ENCODE measurements at places on chromosomes 16 and 17.

GRCh38 chr16:56618138-56618537, 7.4 kb upstream of the MT1E start:
- DNase-seq = no peak

DNA sequence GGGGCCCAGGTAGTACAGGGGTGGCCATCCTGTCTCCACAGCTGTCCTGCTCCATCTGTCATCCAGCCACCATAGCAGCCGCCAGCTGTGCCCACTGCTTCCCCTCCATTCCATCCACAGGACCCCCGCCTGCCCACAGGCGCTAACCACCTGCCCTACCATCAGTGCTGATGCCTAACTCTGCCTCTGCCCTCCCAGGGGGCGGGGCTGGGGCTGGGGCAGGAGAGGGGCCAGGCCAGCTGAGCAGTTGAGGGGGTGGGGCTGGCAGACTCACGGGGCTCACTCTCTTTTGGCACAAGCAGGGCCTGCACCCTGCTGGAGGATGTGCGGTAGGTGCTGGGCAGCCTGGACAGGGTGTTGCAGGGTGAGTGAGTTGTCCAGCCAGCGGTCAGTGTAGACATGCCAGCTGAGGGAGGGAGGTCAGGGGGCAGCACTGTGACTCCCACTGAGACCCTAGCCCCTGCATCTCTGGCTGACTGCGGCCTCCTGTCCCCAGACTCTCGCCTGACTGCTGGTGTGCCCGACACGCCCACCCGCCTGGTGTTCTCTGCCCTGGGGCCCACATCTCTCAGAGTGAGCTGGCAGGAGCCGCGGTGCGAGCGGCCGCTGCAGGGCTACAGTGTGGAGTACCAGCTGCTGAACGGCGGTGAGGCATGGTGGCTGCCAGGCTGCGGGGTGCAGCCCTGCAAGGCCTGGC, 9.6 kb downstream of the GALK1 start:
- no peak for DNase-seq

- DNase-seq = peak; percentile 95
Observed at GRCh38 chr17:20063665-20064648, 54.8 kb downstream of the SPECC1 start.

DNA sequence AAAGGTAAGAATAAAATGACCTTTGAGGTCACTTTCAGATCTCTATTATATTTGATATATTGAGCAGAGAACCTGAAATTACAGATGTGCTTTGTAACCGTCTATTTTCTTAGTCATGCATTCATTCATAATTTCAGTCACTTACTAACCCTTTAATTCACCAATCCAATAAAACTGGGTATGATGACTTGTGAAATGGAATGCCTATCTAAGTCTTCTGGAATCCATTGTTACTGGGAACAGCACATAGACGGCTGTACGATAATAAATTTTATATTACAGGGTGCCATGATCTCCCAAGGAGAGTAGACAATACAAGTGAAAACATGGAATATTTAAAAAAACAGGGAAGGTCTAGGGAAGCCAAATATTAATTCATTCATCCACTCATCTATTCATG, 22.9 kb downstream of the CDH11 start:
- no peak for DNase-seq

GRCh38 chr16:54407596-54407995, 121.0 kb upstream of the IRX3 start:
- no peak for DNase-seq
